ENCODE measurements at places on chromosomes 5 and 9. TPM values are rescaled to one million over a fixed set of nuclear protein-coding genes. Genes with fewer than 3 reads are reported as not detected.

The PCDHGA3 gene
- polyA plus RNA-seq = 1.6 TPM

The PCDHA4 gene
- polyA plus RNA-seq = 0.12 TPM

The RAPGEF6 gene
- 10.0 TPM for polyA plus RNA-seq

The TICAM2 gene
- 7.2 TPM for polyA plus RNA-seq

The CREBRF gene
- polyA plus RNA-seq = 8.7 TPM

The LCP2 gene
- 8.1 TPM for polyA plus RNA-seq

The GABRA1 gene
- not detected for polyA plus RNA-seq

The PCDHGC3 gene
- polyA plus RNA-seq = 106 TPM

The TMEM252 gene
- polyA plus RNA-seq = 1.4 TPM

The EGFL7 gene
- 55.4 TPM for polyA plus RNA-seq

The EQTN gene
- not detected for polyA plus RNA-seq

The LTC4S gene
- 2.3 TPM for polyA plus RNA-seq

The PRDM12 gene
- polyA plus RNA-seq = not detected

The TMOD1 gene
- polyA plus RNA-seq = 102 TPM

The PRUNE2 gene
- polyA plus RNA-seq = 10.4 TPM

The HEMGN gene
- 11.5 TPM for polyA plus RNA-seq

The SLC9A3 gene
- polyA plus RNA-seq = 1.5 TPM

The CTNND2 gene
- 1.1 TPM for polyA plus RNA-seq
